NCI-H510A treated with DMSO at 0.1 percent for 48 hours (cell line): ENCODE measurements at places on chromosomes 7 and 10.

DNA sequence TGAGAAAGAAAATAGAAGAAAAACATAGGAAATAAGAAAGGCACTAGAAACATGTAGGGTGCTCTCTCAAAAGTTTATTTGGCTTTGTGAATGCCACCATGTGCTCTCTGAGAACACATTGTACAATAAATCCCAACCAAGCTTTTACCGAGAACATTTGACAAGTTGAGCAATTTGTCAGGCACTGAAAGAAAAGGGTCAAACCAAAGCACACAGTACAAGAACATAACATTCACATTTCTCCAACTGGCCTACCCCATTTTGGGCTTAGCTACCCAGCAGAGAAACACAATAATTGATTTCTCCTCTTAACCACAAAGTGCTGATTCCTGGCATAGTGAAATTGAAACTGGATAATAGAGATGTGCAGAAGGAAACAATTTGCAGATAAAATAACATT lies 69.2 kb upstream of the SLC39A12 start:
- no peak for DNase-seq

GRCh38 chr7:101507791-101508252 lies 121.3 kb downstream of the MYL10 start:
- peak; percentile 3 for DNase-seq

DNA sequence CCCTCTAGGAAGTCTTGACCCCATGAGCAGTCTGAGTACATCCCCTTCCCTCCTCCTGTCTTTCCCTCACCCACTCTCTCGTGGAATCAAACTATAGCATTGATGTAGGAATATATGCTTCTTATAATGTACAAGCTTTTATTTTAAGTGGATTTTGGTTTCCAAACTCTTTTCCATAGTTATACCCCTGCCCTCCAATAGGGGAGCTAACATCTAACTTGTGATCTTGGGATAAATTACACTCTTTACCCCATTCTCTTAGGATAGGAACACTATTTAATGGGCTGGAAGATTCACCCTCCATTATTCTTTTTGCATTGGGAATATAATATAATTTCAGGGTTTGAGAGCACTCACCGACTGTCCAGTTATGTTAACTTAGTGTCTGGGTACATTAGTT lies 465.9 kb downstream of the GATA3 start:
- no peak for DNase-seq

GRCh38 chr10:63166742-63167258 lies 33.7 kb downstream of the NRBF2 start:
- peak; percentile 55 for DNase-seq

DNA sequence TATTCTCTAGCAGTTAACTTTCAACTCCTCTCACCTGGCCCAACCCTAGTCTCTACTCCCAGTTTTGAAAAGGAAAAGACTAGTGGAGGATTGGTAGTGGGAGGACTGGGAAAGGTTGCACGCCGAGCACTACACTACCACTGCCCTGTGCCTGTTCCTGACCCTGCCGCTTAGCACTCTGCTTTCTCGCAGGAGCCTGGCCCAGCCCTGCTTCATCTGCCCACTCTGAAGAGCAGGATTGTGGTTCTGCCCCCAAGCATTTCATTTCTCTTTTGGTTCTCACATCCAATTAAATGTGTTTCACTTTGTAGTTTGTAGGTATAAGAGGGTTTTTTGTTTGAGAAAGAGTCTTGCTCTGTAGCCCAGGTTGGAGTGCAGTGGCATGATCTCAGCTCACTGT lies 31.5 kb upstream of the RBM20 start:
- DNase-seq = no peak

DNA sequence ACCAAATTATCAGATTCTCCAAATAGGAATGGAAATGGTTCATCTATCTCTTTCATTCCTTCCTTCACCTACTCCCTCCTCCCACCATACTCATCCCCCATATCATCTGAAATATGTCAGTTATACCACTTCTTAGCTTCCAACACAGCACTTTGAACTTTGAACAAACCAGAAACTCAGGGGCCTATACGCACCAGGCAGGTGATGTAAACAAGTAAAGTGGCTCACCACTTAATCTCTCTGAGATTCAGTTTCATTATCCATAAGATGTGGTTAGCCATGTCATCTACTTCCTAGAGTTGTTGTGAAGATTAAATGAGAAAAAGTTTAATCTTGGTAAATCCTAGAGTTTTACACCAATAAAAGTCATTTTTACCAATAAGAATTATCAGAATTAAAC lies 65.9 kb upstream of the LRRN3 start:
- peak; percentile 17 for DNase-seq

GRCh38 chr7:5222841-5223411 lies 32.9 kb downstream of the WIPI2 start:
- no peak for DNase-seq

DNA sequence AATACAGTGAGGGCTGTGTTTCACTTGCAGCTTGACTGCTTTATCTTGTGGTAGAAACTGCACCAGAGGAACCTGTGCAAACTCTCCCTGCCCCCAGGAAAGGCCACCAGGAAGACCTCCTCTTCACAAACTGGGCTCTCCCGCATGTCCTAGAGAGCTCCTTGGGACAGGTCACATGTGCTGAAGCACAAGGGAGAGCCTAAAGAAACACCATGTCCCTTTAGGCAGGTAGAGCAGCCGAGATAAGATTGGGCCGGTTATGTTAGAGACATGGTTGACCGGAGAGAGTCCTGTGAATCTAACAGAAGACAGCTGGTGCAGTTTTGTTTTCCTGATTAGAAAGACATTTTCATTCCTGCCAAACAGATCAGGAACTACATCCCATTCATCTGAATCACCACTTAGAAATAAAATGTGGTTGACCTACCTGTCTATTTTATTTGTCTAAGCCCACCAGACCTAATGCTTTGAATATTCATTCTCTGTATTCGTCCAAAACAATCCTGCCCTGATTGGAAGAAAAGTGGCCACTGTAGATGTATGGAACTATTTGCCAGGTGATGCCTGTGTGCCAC lies 224.1 kb downstream of the GLI3 start:
- no peak for DNase-seq

GRCh38 chr7:134645478-134645877 lies 1.2 kb upstream of the BPGM start:
- no peak for DNase-seq

GRCh38 chr10:69994262-69994661 lies 58.4 kb upstream of the MACROH2A2 start:
- peak; percentile 41 for DNase-seq

DNA sequence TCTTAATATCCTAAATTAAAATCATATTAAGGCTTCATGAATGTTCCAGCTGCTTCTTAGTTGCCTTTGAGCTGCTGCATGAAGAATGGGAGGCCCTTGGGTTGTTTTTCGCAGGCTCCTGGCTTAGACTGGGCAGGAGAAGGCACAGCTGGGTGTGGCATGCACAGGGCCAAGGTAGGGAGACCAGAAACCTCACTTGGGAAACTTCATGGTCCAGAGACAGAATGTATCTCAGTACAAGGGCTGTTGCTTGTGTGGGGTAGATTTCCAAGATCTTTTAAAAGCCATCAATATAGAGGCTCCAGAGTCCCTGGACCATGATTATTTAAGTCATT lies 49.9 kb downstream of the BUB3 start:
- no peak for DNase-seq

DNA sequence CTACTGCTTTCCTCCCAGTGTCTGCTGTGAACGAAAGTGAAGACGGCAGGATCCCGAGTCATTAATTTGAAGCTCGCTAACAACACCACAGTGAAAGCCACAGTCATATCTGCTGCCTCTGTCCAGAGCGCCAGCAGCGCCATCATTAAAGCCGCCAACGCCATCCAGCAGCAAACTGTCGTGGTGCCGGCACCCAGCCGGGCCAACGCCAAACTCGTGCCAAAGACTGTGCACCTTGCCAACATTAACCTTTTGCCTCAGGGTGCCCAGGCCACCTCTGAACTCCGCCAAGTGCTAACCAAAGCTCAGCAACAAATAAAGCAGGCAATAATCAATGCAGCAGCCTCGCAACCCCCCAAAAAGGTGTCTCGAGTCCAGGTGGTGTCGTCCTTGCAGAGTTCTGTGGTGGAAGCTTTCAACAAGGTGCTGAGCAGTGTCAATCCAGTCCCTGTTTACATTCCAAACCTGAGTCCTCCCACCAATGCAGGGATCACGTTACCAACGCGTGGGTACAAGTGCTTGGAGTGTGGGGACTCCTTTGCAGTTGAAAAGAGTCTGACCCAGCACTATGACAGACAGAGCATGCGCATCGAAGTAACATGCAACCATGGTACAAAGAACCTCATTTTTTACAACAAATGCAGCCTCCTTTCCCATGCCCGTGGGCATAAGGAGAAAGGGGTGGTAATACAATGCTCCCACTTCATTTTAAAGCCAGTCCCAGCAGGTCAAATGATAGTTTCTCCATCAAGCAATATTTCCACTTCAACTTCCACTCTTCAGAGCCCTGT lies 94.8 kb upstream of the KCNMA1 start:
- DNase-seq = no peak

DNA sequence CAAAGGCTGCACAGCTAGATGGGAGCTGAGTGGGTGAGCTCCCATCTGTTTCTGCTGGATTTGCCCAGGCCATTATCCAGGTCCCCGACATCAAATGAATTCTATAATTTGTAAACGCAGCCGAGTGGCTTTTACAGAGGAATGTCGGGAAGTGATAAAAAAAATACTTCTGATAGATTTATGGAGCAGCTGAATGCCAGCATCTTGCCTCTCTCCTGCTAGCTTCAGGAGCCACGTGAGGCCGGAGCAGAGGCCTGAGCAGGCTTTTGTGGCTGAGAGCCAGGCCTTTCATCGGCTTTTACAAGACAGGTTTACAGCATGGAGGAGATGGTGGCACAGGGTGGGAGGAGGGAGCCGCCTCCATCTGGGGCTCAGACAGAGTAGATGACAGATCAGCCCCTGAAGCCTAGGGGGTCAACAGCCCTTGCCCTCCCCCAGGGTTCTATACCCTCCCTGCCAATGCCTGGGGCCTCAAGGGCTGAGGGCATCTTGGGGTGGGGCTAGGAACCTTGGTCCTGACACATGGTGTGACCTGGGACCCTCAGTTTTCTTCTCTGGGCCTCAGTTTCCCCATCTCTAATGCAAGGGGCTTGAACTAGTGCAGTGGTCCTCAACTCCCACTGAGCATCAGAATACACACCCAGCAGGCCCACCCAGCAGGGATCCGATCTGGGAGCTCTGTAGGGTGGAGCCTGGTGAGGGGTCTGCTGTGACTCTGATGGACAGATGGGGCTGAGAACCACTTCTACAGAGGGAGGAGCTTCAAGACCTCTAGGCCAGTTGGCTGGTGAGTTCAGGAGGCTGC lies 44.2 kb upstream of the PCBD1 start:
- no peak for DNase-seq

- no peak for DNase-seq
Measured at GRCh38 chr7:134685250-134685649, 38.6 kb downstream of the BPGM start.
